ENCODE measurements at places on chromosomes 3 and 15.

DNA sequence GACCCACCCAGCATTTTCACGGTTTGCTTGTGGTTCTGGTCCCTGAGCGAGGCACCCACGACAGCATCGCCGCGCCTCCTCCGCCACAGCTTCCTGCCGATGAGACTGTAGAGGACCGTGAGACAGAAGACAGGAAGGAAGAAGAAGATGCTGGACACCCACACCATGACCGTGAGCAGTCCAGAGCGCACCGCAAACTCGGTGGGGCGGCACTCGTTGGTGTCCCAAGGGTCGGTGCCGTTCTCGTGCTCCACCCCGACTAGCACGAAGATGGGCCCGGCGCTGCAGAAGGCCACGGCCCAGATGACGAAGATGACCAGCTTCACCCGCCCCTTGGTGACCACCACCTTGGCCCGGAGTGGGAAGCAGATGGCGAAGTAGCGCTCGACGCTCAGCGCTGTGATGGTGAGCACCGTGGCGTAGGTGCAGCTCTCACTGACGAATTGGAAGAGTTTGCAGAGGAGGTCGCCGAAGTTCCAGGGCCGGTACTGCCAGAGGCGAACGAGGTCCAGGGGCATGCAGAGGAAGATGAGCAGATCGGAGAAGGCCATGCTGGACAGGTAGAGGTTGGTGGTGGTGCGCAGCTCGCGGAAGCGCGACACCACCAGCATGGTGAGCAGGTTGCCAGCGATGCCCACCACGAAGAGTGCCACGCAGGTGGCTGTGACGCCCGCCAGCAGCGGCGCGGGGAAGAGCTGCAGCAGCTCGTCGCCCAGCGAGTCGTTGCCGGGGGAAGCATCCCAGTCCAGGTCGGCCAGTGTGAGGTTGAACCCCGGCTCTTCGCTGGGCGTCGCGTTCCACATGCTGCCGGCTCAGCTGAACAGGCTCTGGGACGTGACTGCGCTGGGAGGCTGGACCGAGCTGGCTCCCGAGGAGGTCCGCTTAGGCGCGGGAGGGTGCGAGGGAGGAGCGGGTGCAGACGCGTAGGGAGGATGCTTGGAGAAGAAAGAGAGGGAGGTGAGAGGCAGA, at the start of gene GHSR:
GHSR (minus strand) TSS at position 846 of the 969 bp plus-strand sequence; CDS start at position 803, 43 bp downstream.
- no peak for DNase-seq

- DNase-seq: no peak
Measured at GRCh38 chr3:157532529-157533297, 29.5 kb upstream of the VEPH1 start.

DNA sequence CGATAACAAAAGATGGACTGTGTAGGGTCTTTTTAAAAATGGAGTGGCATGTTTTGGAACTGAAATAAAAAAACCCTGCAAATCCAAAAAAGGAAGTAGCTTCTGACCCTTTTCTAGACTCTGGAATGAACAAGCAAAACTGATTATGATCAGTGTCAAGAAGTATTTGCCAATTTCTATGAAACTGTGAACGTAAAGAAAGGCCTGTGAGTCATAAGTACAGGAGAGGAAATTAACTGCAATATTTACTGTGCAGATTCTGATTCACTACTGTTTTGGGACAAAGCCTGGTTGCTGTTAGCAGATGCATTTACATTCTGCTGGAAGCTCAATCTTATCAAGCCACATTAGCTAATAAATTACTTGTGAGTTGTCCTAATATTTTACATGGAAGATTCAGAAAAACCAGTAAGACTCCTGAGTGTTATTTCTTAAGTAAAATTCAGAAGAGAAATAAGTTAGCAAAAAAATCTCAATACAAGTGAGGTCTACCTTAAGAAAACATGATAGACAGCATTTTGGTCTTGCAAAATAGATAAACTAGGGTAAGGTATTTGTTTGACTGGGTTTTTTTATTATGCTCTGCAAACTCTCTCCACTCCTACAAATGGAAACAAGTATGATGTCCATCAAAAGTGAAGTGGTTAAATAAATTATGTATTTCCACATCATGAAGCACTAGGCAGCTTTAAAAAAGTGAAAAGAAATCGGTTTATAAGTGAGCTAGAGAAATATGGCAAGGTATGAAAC, 90.2 kb upstream of the LMOD3 start:
- DNase-seq: no peak

- DNase-seq: no peak
Measured at GRCh38 chr15:95025924-95026728, 794.8 kb downstream of the MCTP2 start.

DNA sequence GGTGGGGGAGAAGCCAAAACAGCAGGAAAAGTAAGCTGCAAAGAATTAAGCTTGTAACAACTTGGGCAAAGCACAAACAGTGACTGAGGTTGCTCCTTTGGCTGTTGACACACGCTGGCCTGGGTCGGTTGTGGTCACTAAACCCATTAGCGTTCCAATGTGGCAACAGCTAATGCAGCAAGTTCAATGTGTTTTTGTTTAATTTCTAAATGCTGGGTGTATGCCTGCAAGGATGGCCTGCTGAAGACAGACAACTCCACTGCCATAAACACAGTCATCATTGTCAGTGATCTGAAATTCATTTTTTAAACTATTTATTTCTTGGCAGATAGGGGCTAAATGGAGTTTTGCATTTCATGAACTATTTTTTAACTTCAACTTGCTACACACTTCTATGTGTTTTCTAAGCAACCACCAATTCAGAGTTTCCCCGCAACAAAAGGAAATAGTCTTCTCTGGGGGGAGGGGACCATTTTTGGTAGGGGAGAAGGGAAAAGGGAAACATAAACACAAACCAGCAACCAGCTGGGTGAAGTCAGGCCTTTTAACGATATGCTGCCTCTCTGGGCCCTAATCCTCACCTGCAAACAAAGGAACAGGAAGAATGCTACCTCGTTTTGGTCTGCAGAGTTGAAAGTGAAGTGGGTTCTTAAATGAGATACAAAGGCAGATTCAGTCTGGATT, 34.8 kb upstream of the WNT5A start:
- peak; percentile 40 for DNase-seq

GRCh38 chr3:51719410-51720025, 12.7 kb downstream of the GRM2 start:
- DNase-seq: no peak

- DNase-seq: no peak
Measured at GRCh38 chr3:36558961-36559360, 178.7 kb downstream of the STAC start.

- no peak for DNase-seq
Measured at GRCh38 chr15:89848970-89849292, 34.3 kb upstream of the ANPEP start.

- DNase-seq: no peak
Measured at GRCh38 chr3:124206225-124207055, 214.5 kb upstream of the ROPN1 start.

DNA sequence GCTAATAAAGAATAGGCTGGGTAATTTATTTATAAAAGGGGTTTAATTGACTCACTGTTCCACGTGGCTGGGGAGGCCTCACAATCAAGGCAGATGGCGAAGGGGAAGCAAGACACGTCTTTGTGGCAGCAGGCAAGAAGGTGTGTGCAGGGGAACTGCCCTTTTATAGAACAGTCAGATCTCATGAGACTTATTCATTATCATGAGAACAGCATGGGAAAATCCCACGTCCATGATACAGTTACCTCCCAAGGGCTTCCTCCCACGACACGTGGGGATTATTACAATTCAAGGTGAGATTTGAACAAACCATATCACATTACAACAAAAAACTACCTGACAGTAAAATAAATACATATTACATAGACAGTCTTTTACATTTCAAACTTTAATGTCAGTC, 414.9 kb downstream of the NAALADL2 start:
- DNase-seq: no peak

DNA sequence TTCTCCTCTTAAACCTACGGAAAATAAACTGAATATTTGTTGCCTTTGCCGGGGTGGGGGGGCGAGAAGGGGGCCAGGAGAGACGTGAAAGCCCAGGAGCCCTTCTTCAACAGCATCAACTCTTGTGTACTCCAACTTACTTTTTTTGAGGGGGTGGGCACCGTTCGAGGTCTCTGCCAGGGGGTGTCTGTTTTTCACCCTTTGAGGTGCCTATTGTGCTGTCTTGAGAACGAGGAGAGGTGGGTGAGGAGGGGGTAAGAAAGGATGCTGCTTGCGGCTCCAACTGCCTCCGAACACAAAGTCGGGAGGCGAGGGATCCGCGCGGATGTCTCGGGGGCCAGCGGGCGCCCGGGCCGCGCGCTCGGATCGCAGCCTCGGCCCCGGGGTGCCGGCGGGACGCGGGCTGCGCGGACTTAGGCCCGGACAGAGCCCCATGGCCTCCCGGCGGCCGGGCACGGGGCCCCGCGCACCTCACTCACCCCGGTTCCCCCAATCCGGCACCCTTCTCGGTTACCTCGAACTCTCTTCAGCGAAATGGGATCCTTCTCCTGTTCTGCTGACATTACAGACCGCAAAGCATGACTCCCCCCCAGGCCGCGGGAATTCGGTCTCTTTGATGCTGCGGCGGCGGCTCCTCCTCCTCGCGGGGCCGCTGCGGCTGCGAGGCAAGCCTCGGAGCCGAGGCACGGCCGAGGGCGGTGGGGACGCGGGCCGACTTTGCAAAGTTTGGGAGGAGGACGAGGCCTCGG, 650 bp downstream of the PYGO1 start:
- DNase-seq: peak; percentile 22

GRCh38 chr3:10775828-10776227, 40.2 kb upstream of the SLC6A11 start:
- DNase-seq: no peak

DNA sequence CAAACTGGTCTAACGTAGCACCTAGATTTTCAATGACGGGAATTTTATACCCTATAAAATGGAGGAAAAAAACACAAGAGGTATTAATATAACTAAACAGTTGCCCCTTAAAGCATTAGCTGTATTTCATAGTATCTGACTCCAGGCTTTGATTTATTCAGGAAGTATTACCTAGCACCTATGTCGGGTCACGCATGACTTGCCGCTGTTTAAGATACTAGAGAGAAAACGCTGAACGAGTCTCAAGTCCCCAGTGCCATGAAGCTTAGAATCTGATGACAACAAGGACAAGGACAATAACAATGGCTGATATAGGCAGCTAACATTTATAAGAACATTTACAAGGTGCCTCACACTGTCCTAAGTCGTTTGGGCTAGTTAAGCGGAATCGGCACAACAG, 1.9 kb downstream of the SNRPA1 start:
- DNase-seq: no peak

DNA sequence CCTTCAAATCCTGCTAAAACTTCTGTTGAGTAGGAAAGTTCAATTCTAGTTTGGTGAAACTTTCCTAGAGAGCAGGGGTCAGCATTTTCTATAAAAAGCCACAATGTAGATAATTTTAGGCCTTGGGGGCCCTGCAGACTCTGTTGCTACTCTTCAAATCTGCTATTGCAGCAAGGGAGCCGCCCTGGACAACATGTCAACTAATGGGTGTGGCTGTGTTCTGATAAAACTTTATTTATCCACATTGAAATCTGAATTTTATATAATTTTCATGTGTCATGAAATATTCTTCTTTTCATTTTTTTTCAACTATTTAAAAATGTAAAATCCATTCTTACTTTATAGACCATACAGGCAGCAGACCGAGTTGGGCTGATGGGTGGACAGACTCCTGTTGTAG, 67.4 kb upstream of the SAMMSON start:
- DNase-seq: no peak

- DNase-seq: no peak
Measured at GRCh38 chr3:11050666-11051323, 58.2 kb downstream of the SLC6A1 start.

GRCh38 chr3:182389071-182389815, 404.1 kb upstream of the ATP11B start:
- no peak for DNase-seq

DNA sequence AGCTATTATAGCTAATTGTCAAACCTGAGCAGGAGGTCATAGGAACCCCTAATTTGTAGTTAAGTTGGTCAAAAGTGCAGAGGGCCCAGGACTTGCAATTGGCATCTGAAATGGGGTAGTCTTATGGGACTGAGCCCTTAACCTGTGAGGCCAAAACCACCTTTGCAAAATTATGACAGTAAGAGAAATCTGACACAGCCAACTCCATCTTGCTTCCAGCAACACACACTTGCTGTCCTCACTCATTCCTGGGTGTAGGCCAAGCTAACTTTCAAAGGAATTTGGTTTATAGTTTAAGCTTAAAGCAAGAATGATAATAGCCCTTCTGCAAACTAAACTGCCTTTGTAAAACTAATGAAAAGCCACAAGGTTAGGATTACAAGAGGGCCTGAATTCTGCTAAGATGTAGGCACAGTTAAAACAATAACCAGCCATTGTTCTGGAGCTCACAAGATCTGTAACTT, 57.6 kb upstream of the FRMD4B start:
- DNase-seq: no peak

GRCh38 chr15:64249406-64249805, 86.6 kb upstream of the PPIB start:
- no peak for DNase-seq

GRCh38 chr3:72641684-72642083, 206.6 kb downstream of the SHQ1 start:
- DNase-seq: no peak

- no peak for DNase-seq
Measured at GRCh38 chr3:111954228-111954990, 24.4 kb upstream of the ABHD10 start.

GRCh38 chr15:29638011-29638410, 184.3 kb downstream of the TJP1 start:
- DNase-seq: no peak

GRCh38 chr3:133574260-133574881, 885 bp downstream of the CDV3 start:
- peak; percentile 85 for DNase-seq

- DNase-seq: no peak
Measured at GRCh38 chr15:32053719-32054118, 23.4 kb downstream of the CHRNA7 start.

GRCh38 chr3:7881946-7882345, 619.7 kb upstream of the LMCD1 start:
- no peak for DNase-seq

DNA sequence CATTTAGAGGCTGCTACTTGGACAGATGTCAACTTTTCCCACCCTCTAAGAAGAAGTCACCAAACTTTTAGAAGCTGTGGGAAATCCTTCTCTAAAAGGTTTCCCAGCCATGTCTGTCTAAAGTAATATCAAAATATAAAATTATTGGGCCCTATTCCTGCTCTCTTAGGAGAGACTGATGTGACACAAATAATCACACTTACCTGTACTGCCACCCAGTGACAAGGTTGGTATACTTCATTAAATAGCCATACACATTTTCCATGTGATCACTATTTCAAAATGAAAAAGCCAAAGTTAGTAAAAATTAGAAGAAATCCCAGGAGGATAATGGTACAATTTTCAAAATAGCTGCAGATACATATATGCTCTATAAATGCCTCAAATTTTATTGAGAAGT, 12.6 kb downstream of the OSBPL11 start:
- no peak for DNase-seq

- DNase-seq: no peak
Measured at GRCh38 chr3:42216931-42217333, 49.1 kb downstream of the CCK start.

GRCh38 chr15:101118116-101118515, 133.7 kb downstream of the CHSY1 start:
- DNase-seq: no peak

GRCh38 chr3:129908417-129908816, 14.9 kb upstream of the TMCC1 start:
- DNase-seq: no peak

- no peak for DNase-seq
Measured at GRCh38 chr3:13548696-13549622, at the start of gene FBLN2. TSS of gene FBLN2 (plus strand) at chr3:13549125. CDS start at chr3:13570356, 21,231 bp downstream.

GRCh38 chr15:92714477-92715401, 59.2 kb upstream of the FAM174B start:
- DNase-seq: peak; percentile 76

GRCh38 chr3:24419067-24419791, 75.4 kb downstream of the THRB start:
- no peak for DNase-seq

Data from tibial artery (tissue), 4 donors.